ENCODE measurements at places on chromosomes 12 and 14. TPM values are rescaled to one million over a fixed set of nuclear protein-coding genes. Genes with fewer than 3 reads are reported as not detected.

GRCh38 chr14:64196056-64196455, 98.1 kb downstream of the ESR2 start:
- DNase-seq, result no peak

Gene ABCD2
- polyA plus RNA-seq, result 0.11 TPM

DNA sequence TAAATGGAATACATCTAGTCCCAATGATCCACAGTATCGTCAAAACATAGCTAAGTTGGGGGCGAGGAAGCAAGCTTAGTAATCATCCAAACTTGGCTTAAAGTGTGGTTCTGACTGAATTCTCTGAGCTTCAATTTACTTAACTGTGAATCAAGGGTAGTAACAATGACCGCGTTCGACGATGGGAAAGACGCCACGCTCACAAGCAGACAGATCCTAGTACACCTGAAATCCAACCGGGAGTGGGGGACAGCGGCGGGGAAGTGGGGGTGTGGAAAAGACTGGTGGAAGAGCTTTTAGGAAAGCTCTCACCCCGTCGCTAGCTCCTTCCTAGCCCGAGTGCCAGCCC, 433 bp downstream of the COX16 start:
- DNase-seq, result no peak

- peak; percentile 70 for DNase-seq
Observed at GRCh38 chr12:6868211-6869048, 1.1 kb downstream of the TPI1 start.

Gene GOLGA3
- 50.6 TPM for polyA plus RNA-seq

GRCh38 chr12:102993537-102993936, 36.1 kb downstream of the ASCL1 start:
- no peak for DNase-seq

Measured in muscle of leg (tissue), 16 donors.